Cerebellar cortex (tissue), 1 donor: ENCODE measurements at places on chromosomes 12 and 14.

DNA sequence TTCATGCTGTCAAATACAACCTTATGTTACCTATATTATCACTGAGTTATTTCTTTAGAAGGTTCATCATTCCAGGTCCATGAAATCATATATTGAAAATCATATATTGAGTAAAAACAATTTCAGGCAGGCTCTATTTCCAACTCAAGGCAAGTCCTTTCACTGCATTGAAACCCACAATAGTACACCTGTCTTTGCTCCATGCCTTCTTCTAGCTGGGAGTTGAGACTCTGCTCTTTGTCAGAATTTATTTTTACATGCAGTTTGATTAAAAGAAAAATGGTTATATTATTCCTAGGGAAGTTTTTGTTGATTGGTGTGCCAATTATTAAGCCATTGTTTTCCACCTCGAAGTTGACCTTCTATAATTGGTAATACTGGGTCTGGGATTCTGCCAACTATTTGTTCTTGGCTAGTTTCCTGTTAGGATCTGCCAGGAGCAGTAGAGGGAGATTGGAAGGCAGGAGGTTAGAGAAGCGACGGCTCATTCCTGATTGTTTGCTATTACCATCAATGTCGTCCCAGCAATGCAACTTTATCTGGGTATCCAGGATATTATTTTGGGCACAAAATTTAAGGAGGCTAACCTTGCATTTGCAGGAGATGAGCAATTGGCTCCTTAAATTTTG is 79.5 kb upstream of the MIS18BP1 start:
- no peak for DNase-seq

DNA sequence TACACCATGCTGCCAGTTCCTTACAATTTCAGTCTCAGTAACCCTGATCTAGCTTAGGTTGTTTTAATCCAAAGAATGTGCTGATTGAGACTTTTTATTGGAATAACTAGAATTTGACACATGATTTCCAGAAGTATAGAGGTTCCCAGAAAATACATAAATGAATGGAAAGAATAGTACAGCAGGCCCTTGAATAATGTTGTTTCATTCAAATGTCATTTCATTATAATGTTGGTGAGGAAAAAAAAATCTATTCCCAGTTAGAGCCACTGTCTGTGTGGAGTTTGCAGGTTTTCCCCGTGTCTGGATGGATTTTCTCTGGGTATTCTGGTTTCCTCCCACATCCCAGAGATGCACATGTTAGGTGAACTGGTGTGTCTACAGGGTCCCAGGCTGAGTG is 273.5 kb upstream of the GARIN6 start:
- no peak for DNase-seq

GRCh38 chr12:116538076-116538591 is 21.0 kb upstream of the MAP1LC3B2 start:
- no peak for DNase-seq

- no peak for DNase-seq
Measured at GRCh38 chr12:5809586-5809985, 135.5 kb downstream of the ANO2 start.

GRCh38 chr14:74979442-74980397 is 23.0 kb upstream of the EIF2B2 start:
- DNase-seq: no peak

DNA sequence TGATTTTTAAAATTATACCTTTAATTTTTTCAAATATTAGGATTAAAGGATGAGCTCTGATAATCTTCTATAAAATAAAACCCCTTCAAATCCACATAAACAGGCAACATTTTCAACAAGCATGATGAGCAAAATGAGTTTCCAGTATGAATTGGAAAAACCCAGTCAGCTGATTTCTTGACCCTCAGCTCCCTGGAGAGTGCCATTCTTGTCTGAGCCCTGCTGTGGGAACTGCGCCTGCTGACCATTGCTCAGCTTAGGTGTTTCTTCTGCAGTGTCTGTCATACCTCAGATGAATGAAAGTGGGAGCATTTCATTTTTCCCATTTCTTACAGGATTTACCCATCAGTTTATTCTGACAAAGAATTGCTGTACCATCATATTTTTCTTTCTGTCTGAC is 27.6 kb downstream of the MAPKAPK5 start:
- DNase-seq: no peak

DNA sequence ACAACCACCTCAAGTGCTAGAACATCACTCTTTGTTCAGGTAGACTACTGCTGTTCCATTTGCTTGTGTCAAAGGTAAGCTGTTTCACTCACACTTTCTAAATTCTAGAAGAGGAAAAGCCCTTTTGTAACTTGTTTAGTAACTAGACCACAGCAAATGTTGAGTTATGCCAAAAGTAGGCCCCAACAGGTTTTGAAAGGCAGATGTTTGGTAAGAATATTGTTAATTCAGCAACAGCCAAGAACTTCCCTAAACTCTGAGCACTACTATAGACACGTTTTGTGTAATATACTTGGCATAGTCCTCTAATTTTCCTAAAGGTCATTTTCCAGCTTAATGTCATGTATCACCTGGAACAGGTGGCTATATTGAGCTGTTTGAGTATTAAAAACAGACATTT is 79.0 kb downstream of the DCAF5 start:
- no peak for DNase-seq

GRCh38 chr12:89225401-89225800 is 126.9 kb downstream of the DUSP6 start:
- DNase-seq: no peak

GRCh38 chr14:88422919-88423650 is 37.6 kb downstream of the SPATA7 start:
- no peak for DNase-seq

GRCh38 chr12:94792693-94793092 is 142.3 kb upstream of the TMCC3 start:
- no peak for DNase-seq

DNA sequence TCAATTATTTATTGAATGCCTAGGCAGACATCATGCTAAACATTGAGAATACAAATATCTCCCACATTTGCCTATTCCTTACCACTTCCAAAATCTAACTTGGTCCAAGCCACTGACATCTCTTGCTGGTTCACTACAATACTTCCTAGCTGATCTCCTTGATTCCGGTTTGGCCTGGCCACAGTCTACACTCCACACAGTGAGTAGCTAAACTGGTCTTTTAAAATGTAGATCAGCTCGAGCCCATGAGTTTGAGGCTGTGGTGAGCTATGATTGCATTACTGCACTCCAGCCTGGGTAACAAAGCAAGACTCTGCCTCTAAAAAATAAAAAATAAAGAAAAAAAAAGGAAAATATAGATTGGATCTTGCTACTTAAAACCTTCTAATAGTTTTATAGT is 7.6 kb upstream of the ATP5MC2 start:
- DNase-seq: no peak

- DNase-seq: peak; percentile 65
Measured at GRCh38 chr12:5428332-5429221, 3.3 kb upstream of the NTF3 start.

DNA sequence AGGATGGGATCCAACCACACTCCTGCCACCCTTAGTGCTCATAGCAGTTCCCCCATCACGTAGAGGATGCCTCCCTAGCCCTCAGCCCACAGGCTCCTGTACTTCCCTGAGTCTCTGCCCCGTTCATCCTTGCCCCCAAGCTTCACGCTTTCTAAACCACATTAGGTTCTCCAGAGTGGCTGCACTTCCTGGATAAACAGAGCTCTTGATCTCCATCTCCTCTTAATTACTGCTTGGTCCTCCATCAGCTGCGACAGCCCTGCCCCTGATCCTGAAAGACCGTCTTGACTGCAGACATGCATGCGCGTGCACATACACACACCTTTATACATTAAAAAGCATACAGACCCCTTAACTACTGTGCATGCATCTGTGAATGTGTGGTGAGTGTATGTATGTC is 530.0 kb downstream of the BCL11B start:
- no peak for DNase-seq

DNA sequence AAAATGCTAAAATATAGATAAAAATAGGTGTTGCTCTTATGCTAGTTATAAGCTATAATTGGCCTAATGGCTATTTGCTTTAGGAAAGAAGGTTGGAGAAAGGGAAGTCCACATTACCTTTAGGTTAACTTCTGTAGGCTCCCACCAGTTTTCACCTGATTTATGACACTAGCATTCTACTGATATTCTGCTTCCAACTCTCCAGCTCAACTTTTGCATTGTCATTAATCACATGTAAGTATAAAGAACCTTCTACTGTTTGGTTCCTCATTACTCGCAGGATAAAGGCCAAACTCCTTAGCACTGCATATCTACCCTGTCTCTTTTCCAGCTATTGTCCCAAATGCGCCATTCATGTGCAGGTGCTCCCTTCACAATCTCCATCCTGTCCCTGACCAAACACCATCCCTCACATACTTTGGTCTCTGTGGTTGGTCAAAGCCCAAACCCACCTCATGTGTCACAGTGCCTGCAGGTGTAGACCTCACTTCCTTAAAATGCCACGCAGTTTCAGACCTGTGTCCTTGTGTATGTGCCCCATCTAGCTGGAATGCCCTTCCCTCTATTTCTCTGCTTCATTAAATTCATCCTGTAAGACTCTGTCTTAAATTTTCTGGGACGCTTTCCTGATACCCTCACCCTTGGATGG is 3.3 kb downstream of the DDHD1 start:
- DNase-seq: no peak

DNA sequence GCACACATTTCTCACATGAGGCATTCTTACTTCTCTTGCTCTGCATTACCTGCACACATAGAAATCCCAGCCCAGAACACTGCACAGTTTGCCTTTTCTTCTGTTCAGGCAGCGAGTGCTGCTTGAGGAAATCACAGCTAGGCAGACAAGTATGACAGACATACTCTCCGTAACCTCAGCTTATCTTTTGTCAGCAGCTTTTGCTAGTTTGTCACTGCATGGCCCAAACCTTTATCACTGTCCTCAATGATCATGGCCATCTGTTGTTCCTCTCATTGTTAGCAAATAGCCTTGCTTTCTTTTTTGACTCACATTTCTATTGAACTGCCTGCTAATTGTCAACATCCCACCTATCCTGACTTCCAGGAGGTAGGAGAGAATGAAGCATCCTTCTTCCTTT is 5.3 kb downstream of the ZNF10 start:
- no peak for DNase-seq

GRCh38 chr12:50961708-50962107 is 9.4 kb downstream of the HIGD1C start:
- no peak for DNase-seq

- DNase-seq: no peak
Measured at GRCh38 chr14:68190032-68190431, 370.5 kb downstream of the RAD51B start.

- no peak for DNase-seq
Measured at GRCh38 chr14:58797010-58797429, 159.3 kb downstream of the DACT1 start.

GRCh38 chr12:94762259-94762942 is 112.0 kb upstream of the TMCC3 start:
- DNase-seq: no peak

GRCh38 chr14:61454545-61454944 is 133.2 kb downstream of the PRKCH start:
- DNase-seq: no peak

DNA sequence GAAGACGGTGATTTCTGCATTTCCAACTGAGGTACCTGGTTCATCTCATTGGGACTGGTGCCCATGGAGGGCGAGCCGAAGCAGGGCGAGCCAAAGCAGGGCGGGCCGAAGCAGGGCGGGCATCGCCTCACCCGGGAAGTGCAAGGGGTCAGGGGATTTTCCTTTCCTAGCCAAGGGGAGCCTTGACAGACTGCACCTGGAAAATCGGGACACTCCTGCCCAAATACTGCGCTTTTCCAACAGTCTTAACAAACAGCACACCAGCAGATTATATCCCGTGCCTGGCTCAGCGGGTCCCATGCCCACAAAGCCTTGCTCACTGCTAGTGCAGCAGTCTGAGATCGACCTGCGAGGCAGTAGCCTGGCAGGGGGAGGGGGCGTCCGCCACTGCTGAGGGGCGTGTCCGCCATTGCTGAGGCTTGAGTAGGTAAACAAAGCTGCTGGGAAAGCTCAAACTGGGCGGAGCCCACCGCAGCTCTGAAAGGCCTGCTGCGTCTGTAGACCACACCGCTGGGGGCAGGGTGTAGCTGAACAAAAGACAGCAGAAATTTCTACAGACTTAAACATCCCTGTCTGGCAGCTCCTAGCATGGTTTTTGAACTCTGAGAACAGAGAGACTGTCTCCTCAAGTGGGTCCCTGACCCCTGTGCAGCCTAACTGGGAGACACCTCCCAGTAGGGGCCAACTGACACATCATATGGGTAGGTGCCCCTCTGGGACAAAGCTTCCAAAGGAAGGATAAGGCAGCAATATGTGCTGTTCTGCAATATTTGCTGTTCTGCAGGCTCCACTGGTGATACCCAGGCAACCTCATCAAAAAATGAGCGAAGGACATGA is 77.2 kb downstream of the BAZ1A start:
- DNase-seq: no peak

DNA sequence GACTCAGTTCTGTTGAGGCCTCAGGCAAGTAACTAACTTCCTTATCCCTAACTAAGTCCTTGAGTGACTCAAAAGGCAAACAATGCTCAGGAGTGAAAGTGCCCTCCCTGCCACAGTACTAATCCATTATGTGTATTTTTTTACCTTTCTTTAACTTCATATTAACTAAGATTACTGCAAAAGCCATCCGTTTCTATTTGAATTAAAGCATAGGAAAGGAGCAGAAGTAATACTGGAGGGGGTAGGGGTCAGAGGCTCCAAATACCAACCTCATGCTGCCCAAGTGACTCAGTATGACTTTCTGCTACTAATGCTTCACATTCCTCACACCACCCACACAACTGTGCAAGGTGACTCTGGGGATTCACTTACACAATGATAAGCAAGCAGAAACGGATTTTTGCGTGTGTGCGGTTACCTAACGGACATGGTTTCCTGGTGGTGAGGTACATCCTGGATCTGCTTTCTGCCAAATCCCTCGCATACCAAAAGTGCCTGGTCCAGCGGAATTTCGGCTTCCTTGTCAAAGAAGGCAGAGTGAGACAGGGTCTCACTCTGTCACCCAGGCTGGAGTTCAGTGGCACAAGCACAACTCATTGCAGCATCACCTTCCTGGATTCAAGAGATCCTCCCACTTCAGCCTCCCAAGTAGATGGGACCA is 25.1 kb downstream of the MOK start:
- DNase-seq: no peak

DNA sequence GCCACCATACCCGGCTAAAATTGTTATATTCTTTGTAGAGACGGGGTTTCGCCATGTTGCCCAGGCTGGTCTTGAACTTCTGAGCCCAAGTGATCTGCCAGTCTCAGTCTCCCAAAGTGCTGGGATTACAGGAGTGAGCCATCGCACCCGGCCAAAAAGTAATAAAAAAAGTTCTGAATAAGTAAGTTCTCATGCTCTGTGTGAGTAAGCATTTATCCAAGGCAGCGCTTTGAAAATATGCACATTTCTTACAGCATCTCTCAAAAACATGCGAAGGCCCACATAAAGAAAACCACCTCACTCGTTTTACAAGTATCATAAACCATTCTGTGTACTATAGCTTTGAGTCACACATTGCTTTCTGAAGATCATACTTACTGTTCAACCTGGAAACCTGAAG is 8.6 kb downstream of the GIT2 start:
- DNase-seq: no peak

DNA sequence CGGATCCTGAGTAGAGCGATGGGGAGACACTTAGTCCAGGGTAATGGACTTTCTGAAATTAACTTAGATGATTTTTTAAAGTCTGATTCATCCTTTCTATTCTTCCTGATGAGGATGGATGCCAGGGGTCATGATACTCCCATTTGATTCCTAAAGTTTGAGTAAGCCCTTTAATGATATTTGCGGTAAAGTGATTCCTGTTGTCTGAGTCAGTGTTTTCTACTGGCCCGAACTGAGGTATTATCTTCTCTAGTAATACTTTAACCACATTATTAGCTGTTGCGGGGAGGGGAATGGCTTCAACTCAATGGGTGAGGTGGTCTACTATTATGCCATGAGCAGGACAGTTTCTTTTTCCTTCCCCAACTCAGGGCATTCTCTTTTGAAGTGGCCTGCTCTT is 111.6 kb downstream of the RIN3 start:
- DNase-seq: no peak
